ENCODE measurements at places on chromosomes 3 and 15.

DNA sequence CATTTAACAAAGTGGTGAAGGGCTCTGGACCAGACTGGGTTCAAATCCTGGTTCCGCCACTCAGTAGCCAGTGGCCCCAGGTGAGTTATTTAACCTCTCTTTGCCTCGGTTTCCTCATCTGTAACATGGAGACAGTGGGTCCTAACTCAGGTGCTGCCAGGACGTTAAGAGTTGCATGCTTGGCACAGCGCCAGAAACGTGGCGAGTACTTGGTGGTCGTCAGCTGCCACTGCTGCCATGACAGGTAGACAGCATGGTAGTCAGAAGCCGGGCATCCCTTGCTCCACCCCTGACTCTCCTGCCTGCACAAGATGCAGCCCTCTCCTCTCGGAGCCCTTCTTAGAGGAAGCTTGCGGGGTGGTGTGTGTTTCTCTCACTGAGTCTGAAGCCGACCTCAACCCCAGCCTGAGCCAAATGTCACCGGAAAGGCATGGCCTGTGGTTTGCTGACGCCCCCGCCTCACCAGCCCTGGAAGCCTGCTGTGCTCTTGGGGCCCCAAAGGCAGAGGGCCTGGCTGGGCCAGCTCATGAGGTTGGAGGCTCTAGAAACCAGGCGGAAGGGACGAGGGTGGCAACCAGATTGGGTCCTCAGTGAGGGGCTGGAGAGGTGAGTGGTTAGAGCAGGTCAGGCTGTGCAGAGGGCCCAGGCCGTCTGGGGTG, 160.8 kb upstream of the TLE3 start:
- DNase-seq: peak; percentile 93

- no peak for DNase-seq
Observed at GRCh38 chr15:40618023-40618422, 24.0 kb downstream of the KNL1 start.

DNA sequence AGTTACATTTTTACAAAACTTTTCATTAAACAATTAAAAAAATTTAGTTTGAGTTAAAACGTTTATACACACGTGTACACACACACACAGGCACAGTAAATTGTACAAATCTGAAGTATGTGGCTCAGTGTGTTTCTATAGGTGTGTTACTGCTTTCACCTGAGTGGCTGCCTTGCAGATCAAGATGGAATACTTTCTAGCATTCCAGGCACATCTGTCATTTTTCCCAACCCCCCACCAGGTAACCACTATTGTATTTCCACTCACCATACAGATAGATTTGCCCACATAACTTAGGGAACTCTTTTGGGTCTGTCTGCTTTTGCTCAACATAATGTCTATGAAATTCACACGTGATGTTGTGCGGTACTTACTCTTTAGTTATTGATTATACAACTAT, 141.1 kb downstream of the PTPRG start:
- DNase-seq: no peak

GRCh38 chr3:194009019-194009418, 126.9 kb upstream of the HES1 start:
- no peak for DNase-seq

DNA sequence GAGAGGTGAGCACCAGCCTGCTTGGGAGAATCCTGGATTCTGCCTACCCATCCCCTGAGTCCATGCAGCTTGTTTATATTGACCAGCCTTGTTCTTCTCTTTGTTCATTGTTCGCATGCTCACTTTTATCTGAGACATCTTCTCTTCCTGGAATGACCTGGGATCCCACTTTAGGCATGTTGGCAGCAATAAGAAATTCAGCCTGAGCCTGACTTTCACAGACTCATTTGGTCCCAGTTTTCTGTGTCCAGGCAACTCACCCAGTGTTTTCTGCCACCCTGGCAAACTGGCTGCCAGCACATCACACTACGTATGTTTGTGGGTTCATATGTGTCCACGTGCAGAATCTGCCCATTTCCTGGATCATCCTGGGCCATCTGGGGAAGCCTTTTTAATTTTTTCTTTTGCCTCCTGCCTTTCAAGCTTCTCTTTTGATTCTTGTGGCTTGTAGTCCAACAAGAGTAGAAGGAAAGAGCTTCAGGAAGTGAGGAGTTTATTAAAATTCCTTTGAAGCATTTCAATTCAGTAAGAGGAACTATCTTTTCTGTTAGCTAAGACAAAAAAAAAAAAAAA, 199.9 kb downstream of the FNDC3B start:
- DNase-seq: no peak

GRCh38 chr15:88954431-88955277, 41.5 kb upstream of the MFGE8 start:
- DNase-seq: no peak

DNA sequence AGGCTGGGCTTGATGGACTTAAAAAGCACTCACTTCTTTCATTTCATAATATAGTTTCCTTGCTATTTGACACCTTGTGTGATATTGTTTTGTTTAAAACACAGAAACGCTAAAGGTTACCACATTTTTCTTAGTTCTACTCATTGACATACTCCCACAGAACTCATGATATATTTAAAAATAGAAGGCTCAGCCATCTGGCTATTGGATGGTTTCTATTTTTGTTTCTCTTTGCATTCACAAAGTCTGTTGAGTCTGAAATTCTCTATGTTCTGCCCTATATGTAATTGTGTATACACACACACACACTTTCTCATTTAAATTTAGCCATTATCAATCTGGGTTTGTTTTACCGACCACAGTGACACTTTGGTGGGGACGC, 128.2 kb downstream of the SOX2 start:
- DNase-seq: no peak

DNA sequence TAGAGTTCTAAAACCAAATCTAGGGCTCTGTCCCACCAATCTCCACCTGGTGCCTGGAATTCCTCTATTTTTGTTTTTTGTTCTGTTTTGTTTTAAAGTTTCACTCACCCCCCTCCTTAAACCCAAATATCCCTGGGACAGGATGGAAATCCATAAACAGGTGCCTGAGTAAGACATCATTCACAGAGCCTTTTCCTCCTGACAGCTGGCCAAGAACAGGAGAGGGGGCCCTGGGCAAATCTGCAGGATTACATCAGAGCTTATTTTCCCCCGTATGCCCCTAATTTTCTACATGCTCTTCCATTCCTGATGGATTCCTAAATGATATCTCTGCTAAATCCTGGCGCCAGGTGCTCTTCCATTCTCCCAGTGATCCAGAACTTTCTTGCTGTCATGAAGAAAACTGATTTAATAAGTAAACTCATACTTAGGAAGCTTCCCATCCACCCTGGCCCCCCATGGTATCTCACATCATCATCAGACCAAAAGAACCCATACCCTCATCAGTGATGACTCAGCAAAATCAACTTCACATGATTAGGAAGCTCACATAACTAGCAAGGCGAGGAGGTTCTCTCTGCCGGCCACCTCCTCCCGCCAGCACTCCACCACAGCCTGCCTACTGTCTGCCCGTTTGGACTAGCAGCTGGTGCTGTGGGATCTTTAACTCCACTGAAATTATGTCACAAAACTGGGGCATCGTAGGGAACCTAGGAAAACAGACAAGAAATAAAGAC, 61.0 kb downstream of the LIPC start:
- DNase-seq: no peak

DNA sequence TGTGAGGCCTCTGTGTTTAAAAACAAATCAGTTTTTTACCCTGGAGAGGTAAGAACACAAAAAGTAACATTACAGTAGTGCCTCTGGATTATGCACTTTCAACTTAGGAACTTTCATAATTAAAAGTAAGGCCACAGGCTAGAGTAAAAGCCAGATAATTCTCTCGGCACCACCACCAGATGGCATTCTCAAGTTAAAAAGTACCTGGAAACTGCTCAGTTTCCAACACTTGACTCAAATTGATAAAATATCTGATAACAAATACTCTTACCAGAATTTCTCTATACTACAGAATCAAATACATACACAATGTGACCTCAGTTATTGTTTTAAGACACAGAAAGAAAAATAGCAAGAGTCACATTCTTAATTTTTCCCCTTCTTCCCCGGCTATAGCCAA, 19.9 kb downstream of the SPICE1 start:
- peak; percentile 52 for DNase-seq

- no peak for DNase-seq
Observed at GRCh38 chr3:69058180-69058946, 6.2 kb upstream of the TMF1 start.

DNA sequence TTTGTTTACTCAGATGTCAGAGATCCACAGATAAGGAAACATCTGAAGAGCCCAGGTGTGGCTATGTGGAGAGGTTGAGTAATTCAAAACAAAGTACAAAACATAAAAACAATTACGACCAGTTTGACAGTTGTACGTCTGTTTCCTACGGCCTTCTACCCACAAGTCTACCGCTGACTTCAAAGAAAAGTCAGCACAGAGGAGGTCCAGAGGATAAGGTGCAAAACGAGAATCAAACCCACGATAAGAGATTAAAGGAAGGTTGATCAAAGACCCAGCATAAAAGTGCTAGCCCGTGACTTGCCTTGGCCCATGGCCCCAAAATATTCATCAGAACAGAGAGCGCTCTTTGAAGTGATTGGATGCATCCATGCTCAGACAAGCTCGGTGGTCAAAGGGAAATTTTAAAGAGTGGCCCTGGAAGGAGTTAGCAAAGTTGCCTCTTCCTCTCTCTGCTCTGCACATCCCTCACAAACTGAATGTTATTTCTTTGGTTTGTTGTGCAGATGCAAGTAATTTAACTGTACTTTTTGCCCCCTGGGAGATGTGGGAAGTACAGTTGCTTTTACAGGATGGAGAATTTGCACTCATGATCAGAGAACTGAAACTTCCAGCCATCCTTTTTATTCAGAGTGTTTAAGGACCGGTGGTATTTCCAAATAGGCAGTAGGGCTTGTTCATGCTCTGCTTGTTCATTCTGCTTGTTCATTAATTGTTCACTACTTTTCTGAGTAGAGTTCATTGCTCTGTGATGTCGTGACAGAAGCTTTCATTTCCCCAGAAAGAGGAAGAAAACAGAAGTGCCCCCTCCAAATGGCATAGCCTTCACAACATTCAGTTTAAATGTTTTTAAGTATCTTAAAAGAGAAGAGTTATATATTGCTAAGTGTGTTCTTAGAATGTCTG, 31.1 kb downstream of the MME start:
- DNase-seq: no peak

- DNase-seq: no peak
Observed at GRCh38 chr15:80480909-80481308, 76.7 kb downstream of the ARNT2 start.

DNA sequence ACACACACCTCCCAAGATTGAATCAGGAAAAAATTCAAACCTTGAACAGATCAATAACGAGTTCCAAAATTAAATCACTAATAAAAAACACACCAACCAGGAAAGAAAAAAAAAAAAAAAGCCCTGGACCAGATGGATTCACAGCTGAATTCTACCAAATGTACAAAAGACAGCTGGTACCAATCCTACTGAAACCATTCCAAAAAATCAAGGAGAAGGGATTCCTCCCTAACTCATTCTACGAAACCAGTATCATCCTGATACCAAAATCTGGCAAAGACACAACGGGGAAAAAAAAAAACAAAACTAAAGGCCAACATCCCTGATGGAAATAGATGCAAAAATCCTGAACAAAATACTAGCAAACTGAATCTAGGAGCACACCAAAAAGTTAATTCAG, 54.4 kb upstream of the SLC12A8 start:
- DNase-seq: no peak

- DNase-seq: no peak
Observed at GRCh38 chr3:179088306-179088705, 16.7 kb upstream of the ZMAT3 start.

DNA sequence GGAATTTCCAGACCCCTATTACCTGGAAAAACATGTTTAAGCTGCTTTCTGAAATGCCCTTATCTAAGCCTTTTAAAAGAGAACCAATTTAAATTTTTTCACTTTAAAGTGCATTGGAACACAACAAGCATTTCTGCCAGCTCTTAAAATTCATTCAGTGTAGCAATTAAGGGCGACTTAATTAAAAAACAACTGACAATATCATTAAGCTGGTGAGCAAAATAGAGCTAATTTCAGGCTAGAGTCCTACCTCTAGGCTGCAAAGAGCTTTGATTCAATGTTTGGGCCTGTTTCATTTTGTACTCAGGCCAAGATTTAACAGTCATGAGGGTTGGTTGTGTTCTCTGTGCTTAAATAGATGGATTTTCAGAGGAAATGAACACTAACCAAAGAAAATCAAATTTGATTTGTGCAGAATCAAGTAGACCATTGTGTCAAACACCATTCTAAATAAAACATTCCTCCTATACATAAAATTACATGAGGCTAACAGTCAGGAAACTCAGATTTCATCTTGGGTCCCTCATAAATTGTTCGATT, 114.6 kb downstream of the TMEM108 start:
- no peak for DNase-seq

- DNase-seq: peak; percentile 72
Observed at GRCh38 chr3:51371943-51372557, 13.0 kb upstream of the MANF start.

DNA sequence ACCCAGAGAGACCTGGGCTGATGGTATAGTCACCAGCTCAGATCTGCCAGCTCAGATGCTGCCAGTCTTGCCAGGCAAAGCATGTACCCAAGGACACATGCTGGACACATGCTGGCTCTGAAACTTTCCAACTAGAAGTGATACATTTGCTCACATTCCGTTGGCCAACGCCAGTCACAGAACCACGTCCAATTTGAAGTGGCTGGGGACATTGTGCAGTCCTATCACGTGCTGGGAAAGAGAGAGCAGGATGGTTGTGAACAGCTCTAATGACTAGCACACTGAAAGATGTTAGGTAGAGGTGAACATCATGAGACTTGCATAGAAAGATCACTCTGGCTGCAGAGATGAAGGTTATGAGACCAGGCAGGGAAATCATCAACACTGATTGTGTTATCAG, 308.5 kb upstream of the ROPN1 start:
- no peak for DNase-seq

- DNase-seq: peak; percentile 7
Observed at GRCh38 chr3:24101676-24102168, 156.6 kb downstream of the NR1D2 start.

DNA sequence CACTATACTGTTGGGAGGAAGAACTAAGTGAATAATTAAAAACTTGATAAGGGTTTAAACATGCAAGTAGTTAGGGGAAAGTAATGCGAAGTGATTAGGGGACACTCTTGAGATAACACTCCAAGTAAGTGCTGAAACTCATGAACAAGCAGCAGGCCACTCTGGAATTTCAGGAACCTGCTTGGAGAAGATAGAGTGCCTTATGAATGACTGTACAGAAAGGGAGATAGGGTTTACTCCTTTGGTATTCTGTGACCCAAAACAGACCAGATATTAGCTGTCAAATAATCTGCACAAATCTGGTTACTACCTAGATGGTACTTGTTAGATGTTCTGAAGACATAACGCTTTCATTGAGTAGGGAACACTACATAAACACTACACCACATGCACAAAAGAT, 85.6 kb downstream of the FRMD4B start:
- DNase-seq: no peak

DNA sequence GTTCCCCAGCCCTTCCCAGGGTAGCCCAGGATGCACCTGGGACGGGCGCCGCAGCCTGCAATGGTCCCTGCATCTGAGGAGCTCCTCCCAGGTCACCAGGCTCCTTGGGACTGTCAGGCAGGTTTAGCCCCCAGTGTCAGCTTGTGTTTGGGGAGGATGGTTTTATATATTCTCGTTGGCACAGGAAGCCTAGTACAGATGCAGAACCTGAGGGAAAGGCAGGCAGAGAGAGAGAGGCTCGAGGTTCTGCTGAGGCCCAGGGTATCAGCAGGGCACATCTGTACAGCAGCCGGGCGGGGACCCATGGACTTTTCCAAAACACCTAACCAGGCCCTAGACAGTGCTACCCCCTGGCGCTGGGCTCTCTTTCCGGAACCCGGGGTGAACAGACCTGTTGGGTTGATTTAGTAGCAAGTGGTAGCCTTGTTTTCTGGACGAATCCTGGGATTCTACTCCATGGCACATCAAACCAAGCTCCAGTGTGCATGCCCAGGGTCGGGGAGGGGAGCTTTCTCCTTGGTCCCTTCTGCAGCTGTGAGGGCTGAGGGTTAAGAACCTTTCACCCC, 8.6 kb downstream of the PAK6 start:
- DNase-seq: no peak

Measured in activated CD4-positive, alpha-beta T cell treated with anti-CD3 and anti-CD28 coated beads for 36 hours (primary cell).